ENCODE measurements at places on chromosomes 16 and 17.

DNA sequence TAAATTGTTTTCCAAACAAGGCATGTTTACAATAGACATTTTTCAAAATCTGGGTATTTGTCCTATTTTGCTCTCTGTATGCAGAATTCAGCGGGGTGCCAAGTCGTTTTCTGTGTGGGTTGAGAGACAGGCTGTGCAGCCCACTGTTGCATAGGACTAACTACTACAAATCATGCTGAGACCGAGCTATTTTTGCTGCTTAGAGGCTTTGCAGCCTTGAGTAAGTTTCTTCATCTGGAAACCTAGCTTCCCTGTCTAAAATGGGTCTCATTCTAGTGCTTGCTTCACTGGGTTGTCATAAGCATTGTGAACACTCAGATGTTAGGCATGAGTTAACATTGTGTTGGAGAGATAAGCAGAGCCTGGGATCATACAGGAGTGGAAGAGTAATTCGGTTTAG, 1.3 kb downstream of the PRPSAP2 start:
- DNase-seq = peak; percentile 62

- DNase-seq = peak; percentile 66
These were observed 591 bp upstream of the TNFSF13 start for GRCh38 chr17:7557775-7558543.

DNA sequence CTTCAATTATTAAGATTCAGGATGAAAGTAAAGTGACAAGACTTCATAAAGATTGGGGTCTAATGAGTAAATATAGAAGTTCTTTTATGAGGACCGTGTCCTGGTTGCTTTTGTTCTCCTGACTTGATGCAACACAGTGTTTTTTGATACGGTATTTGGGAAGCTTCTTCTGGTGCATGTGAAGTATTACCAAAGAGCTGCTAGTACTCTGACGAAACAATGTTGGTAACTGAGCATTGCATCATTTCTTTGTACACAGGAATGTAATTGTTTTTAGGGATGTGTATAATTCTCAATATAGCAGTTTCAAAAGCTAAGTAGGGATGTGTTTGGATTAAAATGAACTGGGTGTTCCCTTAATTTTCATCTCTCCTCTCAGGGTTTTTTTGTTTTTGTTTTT, 15.9 kb downstream of the KPNB1 start:
- DNase-seq = no peak

DNA sequence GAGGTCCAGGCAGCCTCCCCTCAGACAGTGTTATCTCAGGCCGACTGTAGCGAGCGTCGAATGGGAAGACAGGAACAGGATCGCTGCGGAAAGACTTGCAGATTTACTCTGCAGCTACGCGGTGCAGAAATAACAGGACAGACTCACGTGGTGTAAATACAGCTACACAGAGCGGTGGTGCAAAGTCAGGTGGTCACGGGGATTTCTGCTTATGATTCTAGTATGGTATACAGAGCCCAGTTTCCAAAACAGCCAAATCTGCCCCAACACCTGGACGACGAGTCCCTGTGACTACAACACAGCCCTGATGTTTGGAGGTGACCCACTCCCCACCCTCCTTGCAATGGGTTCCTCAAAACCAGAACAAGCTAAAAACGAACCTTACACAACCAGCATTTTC, 40.6 kb upstream of the ABR start:
- no peak for DNase-seq

DNA sequence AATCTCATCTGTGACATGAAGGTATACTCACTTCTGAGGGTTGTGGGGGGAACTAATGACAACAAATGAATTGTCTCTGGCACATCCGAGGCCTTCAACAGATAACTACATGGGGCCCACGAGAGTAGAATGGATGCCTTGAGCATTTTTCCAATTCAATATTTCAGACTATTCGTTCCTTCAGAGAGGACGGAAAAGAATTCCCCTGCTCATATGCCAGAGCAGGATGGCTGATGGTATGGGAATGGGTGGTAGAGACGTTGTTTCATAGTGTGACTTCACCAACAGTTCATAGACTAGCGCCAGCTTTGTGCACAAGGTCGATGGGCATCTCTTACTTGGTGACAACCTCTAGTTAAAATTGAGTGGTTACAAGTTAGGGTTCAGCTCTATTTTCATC, 61.3 kb downstream of the HLF start:
- no peak for DNase-seq

DNA sequence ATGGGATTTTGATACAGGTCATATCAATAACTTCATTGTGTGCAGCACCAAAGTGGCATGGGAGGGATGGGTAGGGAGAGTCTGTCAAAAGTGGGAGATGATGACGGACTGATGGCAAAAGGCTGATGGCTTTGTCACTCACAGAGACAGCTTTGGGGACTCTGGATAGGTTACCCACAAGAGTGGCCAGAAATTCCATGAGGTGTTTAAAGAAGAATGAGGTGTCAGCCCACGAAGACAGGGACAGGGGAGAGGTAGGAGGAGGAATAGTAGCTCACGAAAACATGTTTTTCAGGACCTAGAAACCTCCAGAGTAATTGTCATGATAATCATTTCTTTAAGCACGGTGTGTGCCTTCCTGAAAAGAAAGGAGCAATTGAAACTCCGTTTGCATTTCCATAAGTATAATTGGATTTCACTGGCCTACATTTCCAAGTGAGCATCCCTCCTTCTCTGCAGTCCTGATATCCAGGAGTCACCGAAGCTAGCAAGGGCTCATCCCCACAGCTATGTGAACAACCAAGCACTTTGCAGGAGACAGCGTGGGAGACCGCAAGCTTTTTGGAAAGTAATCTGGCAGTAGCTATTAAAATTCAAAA, 60.0 kb downstream of the HSD17B2 start:
- DNase-seq = no peak

GRCh38 chr16:1775846-1776671, 3.1 kb upstream of the MRPS34 start:
- no peak for DNase-seq

GRCh38 chr17:42212382-42212781, 18.1 kb upstream of the GHDC start:
- no peak for DNase-seq

DNA sequence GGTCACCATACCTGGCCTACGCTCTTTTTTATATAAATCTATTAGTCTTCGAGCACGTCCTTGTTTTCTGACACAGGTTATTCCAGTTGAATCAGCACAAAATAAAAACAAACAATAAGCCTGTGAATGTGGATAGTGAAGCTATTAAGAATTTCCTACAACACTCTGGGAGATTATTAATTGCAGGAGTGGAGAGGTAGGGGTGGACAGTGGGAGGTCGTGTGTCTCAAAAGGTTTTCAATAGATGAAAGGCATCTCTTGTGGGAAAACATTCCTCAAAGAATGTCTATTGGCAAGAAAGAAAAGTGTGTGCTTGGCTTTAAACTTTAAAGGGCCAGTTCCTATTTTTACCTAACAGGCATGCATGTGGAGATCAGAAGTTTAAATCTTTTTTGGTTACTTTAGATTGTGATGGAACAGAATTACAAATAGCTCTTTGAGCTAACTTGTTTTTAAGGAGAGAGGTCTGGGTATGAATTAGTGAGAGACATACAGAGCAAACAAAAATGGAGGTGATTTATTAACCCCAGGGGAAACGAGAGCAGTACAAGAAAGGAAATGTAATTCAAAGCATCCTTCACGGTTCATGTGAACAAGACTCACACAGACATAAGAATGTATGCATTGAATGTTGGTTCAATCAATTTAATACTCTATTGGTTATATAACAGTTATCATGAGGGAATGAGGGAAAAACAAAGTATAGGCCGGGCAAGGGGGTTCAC, 9.0 kb downstream of the SMYD4 start:
- no peak for DNase-seq

- no peak for DNase-seq
These were observed 416 bp downstream of the RNF43 start for GRCh38 chr17:58416937-58417299.

DNA sequence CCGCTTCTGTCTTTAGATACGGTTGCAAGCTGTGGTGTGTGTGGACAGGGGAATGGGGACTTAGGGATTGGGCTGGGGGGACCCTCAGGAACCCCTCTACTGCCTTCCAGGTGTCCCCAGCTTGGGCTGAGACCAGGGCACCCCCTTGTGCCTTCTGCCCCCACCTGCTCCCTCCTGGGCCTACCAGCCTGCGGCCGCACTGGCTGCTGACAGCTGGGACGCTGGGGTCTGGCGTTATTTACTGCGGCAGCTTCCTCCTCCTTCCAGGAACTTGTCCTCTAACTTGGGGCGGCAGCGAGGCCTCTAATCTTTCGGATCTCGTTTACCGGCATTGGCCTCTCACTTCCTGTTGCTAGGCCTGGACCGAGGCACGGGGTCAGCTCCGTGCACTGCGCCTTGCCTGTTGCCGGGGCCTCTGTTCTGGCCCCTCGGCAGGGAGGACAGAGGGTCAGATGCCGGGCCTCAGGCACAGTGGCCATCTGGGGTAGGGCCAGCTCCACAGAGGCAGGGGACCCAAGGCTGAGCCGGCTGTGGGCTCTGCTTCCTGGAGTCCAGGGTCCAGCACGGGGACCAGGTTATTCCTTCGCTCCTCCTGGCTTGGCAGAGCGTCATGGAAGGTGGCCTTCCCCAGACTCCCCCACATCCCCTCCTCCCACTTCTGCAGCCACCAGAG, 31.8 kb downstream of the TMEM235 start:
- DNase-seq = peak; percentile 36

GRCh38 chr17:58229881-58230280, 8.5 kb upstream of the LPO start:
- no peak for DNase-seq

- DNase-seq = no peak
These were observed 31.6 kb upstream of the SLC12A3 start for GRCh38 chr16:56833243-56833970.

GRCh38 chr16:23700509-23700908, 12.5 kb downstream of the ERN2 start:
- DNase-seq = no peak

GRCh38 chr16:23594186-23594585, 1.9 kb downstream of the NDUFAB1 start:
- no peak for DNase-seq

- DNase-seq = no peak
These were observed 104.9 kb downstream of the CEP112 start for GRCh38 chr17:66087073-66087472.

DNA sequence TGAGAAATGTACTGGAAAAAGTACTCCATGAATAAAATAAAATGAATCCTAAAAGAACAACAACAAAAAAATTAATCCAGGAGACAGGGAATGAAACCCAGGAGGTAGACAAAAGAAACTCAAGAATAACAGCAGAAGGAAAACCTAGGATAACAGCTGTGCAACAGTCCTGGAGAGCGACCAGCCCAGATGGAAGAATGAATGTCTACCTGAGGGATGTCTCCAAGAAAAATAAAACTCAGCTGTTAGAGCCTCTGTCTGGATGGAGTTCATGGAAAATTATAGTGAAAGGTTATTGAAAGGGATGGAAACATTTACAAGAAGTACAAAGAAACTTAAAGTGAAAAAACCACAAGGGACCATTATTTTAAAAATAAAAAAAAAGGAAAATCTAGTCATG, 135.8 kb upstream of the CA10 start:
- DNase-seq = peak; percentile 10

GRCh38 chr16:85820604-85821372, 21.3 kb downstream of the COX4I1 start:
- no peak for DNase-seq

DNA sequence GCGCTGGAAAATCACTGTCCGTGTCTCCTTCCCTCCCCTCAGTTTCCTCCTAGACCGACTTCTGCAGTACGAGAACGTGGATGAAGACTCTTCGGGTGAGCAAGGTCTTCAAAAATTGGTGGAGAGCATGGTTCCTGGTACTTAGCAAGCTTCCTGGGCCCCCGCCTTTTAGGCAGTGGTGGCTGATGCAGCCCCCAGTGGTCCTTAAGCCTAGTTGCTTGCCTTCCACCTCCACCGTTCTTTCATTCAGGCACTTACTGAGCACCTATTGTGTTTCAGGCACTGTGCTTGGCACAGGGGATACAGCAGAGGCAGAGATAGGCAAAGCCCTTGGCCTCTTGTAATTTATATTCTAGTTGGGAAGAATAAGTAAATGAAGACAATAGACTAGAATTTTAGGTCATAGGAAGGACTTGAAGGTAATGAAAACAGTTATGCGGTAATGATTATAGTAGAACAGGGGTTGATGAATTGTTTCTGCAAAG, 767 bp downstream of the INO80E start:
- no peak for DNase-seq

Data from eye (tissue), 1 donor.